ENCODE measurements at places on chromosomes 6 and 20.
A peak's percentile ranks its signal among the peaks of the same experiment; 100 is the strongest.

DNA sequence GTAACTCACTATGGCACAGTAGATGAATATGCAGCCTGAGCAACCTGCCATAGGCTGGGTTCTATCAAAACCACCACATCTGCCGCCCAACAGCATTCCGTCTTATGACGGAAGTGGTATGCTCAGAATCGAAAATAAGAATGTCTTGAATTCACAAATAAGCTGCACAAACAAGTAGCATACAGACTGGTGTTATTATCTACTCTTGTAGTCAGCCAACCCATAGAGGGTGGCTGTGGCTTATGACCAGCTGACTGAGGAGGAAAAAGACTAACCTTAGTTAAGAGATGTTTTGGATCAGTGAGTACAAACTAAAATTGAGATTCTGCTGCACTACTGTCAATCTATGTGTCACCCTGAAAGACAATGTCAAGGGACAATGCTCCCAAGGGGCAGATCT is 1255.1 kb upstream of the EYS start:
- no peak for DNase-seq

GRCh38 chr20:17721802-17722486 is 22.2 kb downstream of the BANF2 start:
- no peak for DNase-seq

- DNase-seq: no peak
Measured at GRCh38 chr6:167046861-167047495, 47.8 kb downstream of the CEP43 start.

GRCh38 chr6:46734867-46735719 is at the start of gene PLA2G7:
TSS of gene PLA2G7 (minus strand) at chr6:46735375. CDS start at chr6:46722891, 12,484 bp downstream.
- DNase-seq: no peak

DNA sequence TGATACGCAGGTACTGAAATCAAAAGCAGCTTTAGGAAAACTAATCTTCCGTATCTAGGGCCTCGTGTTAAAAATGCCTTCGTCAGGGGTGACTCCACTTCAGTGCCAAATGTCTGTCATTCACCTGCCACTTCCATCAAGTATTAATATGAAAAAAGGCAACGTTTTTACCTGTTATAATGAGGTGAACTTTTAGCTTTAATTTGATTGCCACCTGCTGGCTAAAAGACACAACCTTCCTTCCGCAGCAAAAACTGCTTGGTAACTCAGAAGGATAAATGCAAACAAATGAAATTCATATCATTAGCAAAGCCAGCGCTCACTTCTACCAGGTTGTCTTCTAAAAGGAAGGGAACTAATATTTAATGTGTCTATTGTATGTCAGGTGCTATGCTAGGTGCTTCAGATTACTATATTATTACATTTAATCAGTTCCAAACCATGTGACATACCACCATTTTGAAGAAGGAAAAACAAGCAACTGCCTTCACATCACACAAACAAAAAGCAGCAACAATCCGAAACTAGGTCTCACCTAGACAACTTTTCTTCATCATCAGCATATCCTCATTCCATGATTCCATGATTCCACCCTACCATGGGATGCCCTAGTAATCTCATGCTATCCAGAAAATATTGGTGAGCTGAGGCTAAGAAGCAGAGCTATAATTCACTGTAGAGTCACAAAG is 20.6 kb upstream of the ARHGAP18 start:
- no peak for DNase-seq

DNA sequence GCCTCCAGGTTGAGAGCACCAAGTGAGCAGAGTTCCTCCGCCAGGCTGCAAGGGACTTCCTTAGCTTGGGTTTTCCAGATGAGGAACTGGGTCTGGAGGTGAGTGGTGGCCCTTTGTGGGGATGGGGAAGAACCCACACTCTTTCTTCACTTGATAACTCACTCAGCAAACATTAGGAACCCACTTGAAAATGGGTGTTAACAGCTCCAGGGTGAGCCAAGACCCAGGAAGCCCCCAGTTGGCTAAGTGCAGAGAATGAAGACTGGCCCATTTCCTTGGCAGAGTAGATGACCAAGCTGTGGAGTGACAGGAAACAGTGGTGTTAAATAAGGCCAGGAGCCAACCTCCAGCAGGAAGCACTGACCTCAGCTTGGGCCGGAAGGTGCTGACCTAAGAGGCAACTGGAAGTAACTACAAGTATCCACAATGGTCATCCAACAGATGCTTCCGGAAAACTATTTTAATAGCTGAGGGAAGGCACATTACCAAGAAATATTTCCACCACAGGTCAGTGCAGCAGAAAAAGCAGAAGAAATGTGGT is 22.7 kb downstream of the MRPL14 start:
- DNase-seq: peak; percentile 14

- DNase-seq: no peak
Measured at GRCh38 chr20:2042400-2042799, 48.5 kb upstream of the PDYN start.

- no peak for DNase-seq
Measured at GRCh38 chr6:44036699-44037101, 90.6 kb downstream of the MRPL14 start.

DNA sequence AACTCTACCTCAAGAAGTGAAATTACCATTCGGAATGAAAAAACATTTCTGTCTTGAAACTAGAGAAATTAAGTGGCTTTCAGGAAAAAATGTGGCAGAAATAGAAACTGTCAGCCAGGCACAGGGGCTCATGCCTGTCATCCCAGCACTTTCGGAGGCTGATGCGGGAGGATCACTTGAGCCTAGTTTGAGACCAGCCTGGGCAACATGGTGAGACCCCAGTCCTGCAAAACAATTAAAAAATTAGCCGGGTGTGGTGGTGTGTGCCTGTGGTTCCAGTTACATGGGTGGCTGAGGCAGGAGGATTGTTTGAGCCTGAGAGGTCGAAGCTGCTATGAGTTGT is 7.1 kb upstream of the TMEM181 start:
- DNase-seq: no peak

- DNase-seq: no peak
Measured at GRCh38 chr20:598133-598850, 11.8 kb downstream of the TCF15 start.

GRCh38 chr6:164695896-164696295 is 613.5 kb downstream of the C6orf118 start:
- DNase-seq: no peak

- DNase-seq: no peak
Measured at GRCh38 chr6:143399775-143400174, 50.7 kb downstream of the ADAT2 start.

DNA sequence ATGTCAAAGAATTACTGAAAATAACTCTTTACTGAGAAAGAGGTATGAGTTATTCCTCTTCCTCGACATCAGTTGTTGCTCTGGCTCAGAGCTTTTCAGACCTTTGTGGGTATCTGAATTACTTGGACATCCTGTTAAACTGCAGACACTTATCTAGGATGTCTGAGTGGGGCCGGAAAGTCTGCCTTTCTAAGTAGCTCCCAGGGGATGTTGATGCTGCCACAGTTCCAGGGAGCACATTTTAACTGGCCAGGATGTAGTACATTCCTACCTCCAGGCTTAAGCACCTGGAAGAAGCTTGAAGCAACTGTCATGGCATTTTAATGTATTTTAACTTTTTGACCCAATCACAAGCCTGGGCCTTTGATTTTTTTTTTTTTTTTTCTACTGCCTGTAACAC is 265.8 kb upstream of the PLCB4 start:
- DNase-seq: no peak

GRCh38 chr6:24643920-24644319 is 2.1 kb downstream of the KIAA0319 start:
- DNase-seq: no peak

- DNase-seq: no peak
Measured at GRCh38 chr20:51668515-51668914, 99.7 kb downstream of the ATP9A start.

DNA sequence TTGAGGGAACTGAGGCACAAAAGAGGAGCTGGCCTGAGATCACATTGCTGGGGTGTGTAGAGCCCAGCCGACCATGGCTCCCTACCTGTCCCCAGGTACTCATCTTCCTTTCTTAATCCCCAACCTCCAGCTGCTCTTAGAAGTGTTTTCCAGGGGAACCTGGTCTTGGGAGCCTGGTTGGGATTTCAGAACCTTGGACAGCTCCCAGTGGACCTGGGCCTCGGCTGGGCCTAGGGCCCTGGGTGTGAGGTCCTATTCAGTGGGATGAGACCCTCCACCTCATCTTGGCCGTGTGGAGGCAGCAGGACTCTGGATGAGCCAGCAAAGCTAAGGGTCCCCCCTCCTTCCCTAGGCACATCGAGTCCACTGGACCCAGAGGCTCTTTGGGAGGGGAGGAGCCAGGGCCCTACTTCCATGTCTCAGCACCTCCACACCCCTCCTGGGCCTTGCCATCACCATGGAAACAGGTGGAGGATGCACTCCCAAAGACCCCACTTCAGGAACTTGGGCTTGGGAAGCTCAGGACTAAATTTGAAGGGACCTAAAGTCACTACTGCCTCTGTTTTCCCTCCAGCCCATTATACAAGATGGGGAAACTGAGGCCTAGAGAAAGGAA is 38.5 kb downstream of the DLGAP4 start:
- DNase-seq: no peak

GRCh38 chr6:142173980-142174379 is 26.9 kb downstream of the VTA1 start:
- no peak for DNase-seq

GRCh38 chr6:24649691-24650090 is 3.7 kb upstream of the KIAA0319 start:
- no peak for DNase-seq

GRCh38 chr6:9621276-9621675 is 793.6 kb downstream of the TFAP2A start:
- DNase-seq: no peak

DNA sequence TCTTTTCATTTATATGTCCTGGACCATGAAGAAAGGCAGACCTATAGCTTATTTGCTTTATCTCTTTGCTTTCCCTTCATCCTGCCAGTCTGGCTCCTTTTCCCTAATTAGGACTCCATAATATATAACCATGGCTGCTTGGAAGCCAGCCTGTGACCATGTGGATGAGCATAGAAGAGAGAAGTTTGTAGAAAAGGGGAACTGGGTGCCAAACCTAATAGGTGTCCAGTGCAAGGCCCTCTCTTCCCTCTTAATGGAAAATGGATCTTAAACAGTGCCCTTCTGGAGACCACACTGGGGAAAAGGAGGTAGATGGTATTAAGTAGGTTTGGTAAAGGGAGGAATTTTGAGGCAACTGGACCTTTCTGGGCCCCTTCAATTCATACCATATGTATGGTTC is 16.7 kb upstream of the OSTM1 start:
- DNase-seq: no peak

GRCh38 chr6:72913797-72914196 is 291.9 kb downstream of the KCNQ5 start:
- DNase-seq: no peak

- DNase-seq: peak; percentile 32
Measured at GRCh38 chr20:56247954-56248782, at the start of gene MC3R. TSS of gene MC3R (plus strand) at chr20:56248732. CDS start at chr20:56248844, 112 bp downstream.

- DNase-seq: no peak
Measured at GRCh38 chr6:124028117-124028516, 224.5 kb downstream of the NKAIN2 start.

- DNase-seq: no peak
Measured at GRCh38 chr6:35330541-35331119, 11.7 kb upstream of the PPARD start.

DNA sequence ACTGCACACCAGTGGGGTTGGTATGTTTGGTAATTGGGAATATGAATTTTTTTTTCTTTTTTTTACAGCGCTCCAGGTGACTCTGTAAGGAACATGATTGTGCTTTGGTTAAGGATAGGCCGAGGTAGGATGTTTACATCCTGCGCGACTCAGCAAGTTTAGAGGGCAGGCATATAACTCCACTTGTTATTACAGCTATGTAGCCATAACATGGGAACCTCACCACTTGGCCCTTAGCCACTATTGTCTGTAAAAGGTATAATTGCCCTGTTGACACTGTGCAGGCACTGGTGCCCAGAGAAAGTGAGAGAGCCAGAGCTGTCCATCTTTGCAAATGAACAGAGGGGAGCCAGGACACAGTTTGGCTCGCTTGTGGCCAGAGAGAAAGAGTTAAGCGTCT is 172.9 kb downstream of the MCHR2 start:
- no peak for DNase-seq

DNA sequence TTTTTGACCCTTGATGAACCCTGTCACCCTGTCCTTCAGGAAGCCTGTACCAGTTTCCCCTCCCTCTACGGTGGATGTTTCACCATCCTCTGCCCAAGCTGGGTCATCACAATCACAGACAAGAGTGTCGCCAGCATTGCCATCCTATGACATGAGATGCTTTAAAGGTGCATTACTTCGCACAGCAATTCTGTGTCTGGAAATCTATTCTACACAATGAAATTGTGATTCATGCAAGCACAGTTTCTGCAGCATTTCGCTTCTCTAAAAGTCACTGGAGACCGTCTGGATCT is 2.5 kb upstream of the ULBP2 start:
- no peak for DNase-seq

DNA sequence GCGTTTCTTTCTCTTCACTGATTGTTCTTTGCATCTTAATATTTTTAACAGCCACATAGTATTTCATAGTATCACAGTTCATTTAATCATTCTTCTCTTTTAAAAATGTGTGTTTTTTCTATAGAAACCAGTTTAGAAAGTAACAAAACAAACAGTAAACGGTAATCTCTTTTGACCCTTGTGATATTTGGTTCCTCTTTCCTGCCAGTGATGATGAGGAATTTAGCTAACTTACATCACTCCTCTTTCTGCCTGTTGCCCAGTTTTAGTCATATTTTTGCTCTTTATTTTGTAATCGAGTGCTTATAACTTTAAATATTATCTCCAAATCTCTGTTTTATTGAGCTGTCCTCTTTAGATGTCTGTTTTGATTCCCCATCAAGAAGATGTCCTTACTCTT is 38.1 kb upstream of the ZBTB24 start:
- DNase-seq: no peak

DNA sequence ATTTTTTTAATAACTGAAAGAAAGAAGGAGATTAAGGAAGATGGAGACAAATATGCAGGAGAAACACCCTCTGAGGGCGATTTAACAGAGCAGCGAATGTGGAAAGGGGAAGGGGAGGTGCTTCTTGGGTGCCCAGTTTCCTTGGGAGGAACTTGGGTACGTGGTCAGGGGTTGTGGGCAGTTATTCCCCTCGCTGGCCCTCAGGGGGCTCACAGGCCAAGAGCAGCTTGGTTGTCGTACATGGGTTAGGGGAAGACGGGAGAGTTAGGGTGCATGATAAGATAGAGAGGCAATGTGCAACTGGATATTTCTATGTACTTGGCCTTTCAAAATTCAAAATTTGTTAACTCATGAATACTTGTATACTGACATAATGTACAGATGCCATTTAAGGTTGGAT is 7.0 kb upstream of the TUBB2A start:
- no peak for DNase-seq

GRCh38 chr20:9412309-9412708 is 102.1 kb upstream of the LAMP5 start:
- no peak for DNase-seq

GRCh38 chr6:117555882-117556498 is 46.3 kb downstream of the GOPC start:
- no peak for DNase-seq

GRCh38 chr6:43295456-43295855 is 2.6 kb upstream of the SLC22A7 start:
- DNase-seq: no peak

- DNase-seq: no peak
Measured at GRCh38 chr6:129844118-129844891, 16.8 kb downstream of the TMEM244 start.

All from anterior cingulate cortex (tissue), 58 donors.